Esophagus squamous epithelium (tissue), 5 donors: ENCODE measurements at places on chromosomes 4 and X. TPM values are rescaled to one million over a fixed set of nuclear protein-coding genes. Genes with fewer than 3 reads are reported as not detected.

DNA sequence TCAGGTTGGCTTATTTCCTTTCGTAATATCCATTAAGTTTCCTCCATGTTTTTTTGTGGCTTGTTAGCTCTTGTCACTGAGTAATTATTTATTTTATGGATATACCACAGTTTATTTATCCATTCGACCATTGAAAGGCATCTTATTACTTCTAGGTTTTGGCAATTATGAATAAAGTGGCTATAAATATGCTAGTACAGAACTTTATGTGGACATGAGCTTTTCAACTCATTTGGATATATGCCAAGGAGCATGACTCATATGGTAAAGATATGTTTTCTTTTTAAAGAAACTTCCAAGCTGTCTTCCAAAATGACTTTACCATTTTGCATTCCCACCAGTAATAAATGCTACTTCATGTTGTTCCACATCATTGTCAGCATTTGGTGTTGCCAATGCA is 803.6 kb downstream of the GLUD2 start:
- DNase-seq, result no peak
- no peak overlapping the region for H3K27ac ChIP-seq
- H3K4me3 ChIP-seq, result no peak overlapping the region
- no peaks in the 10 kb centered on the region for H3K27me3 ChIP-seq
- no peaks in the 10 kb centered on the region for H3K4me1 ChIP-seq

GRCh38 chrX:12002876-12003275 is 135.4 kb upstream of the FRMPD4 start:
- no peak overlapping the region for H3K27ac ChIP-seq
- H3K4me1 ChIP-seq, result no peaks in the 10 kb centered on the region
- H3K27me3 ChIP-seq, result no peaks in the 10 kb centered on the region
- H3K36me3 ChIP-seq, result no peaks in the 10 kb centered on the region
- no peak for DNase-seq
- H3K4me3 ChIP-seq, result no peak overlapping the region

DNA sequence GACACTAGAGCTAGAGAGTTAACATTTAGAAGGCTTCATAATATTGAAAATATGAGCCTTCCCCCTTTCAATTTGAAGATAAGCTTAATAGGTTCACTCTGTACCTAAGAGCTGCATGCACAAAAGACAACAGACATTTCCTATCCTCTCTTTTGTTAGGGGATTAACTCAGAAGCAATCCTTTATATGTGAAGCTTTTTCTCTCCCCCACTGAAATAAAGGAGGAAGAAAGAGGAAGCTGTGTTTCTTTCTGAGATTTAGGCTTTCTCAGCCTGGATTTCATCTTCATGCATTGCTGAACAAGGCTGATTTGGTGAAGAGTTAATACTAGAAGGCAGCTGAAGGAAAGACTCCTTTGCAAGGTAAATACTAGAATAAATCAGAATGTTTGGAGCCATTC is 21.0 kb upstream of the CABS1 start:
- H3K4me3 ChIP-seq, result no peak overlapping the region
- H3K36me3 ChIP-seq, result no peaks in the 10 kb centered on the region
- no peaks in the 10 kb centered on the region for H3K4me1 ChIP-seq
- H3K27me3 ChIP-seq, result no peaks in the 10 kb centered on the region

GRCh38 chr4:76518241-76518640 is 83.2 kb downstream of the SHROOM3 start:
- DNase-seq, result no peak
- H3K27me3 ChIP-seq, result no peaks in the 10 kb centered on the region
- no peak overlapping the region for H3K4me3 ChIP-seq
- H3K4me1 ChIP-seq, result no peaks in the 10 kb centered on the region

DNA sequence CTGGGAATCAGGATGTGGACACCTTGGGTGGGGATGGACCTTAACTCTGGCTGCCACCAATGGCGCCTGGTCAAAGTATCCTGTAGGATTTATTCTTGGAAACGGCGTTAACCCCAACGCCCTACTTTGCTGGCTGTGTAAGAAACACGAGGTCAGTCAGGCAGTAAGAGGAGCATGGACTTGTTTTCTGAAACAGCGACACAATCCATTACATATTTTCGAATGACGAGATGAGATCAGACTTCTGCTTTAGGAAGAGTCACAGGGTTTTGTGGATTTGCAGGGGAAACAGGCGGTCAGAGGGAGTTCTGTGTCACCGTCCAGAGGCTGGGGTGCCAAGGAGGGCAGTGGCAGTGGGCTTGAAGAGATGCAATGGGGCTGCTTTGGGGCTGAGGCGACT is 92.2 kb downstream of the TBL1X start:
- no peak overlapping the region for H3K4me3 ChIP-seq
- no peak for DNase-seq
- no peaks in the 10 kb centered on the region for H3K27me3 ChIP-seq
- H3K4me1 ChIP-seq, result no peaks in the 10 kb centered on the region
- H3K27ac ChIP-seq, result no peak overlapping the region

GRCh38 chrX:140799216-140799615 is 89.7 kb downstream of the LINC00632 start:
- no peak overlapping the region for H3K4me3 ChIP-seq
- no peaks in the 10 kb centered on the region for H3K36me3 ChIP-seq
- no peak for DNase-seq
- H3K27me3 ChIP-seq, result no peaks in the 10 kb centered on the region

GRCh38 chrX:109393859-109394258 is 88.0 kb downstream of the GUCY2F start:
- H3K4me1 ChIP-seq, result no peaks in the 10 kb centered on the region
- no peak overlapping the region for H3K4me3 ChIP-seq
- no peaks in the 10 kb centered on the region for H3K36me3 ChIP-seq
- no peak for DNase-seq
- H3K27ac ChIP-seq, result no peak overlapping the region
- H3K27me3 ChIP-seq, result no peaks in the 10 kb centered on the region

DNA sequence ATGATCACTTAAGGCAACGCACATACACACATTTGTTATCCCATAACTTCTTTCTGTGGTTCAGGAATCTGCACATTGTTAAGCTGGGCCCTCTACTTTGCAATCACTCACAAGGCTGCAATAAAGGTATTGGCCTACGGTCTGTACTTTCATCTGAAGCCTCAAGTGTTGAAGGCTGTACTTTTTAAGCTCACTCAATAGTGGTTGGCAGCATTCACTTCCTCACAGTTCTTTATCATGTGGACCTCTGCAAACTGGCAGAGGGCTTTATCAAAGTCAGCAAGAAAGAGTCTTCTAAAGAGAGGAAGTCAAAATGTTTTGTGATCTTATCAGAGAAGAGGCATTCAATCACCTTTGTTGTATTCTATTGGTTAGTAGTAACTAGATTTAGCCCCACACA is 301.4 kb upstream of the EPHA5 start:
- no peak overlapping the region for H3K4me3 ChIP-seq
- no peak overlapping the region for H3K27ac ChIP-seq
- no peak for DNase-seq
- H3K4me1 ChIP-seq, result no peaks in the 10 kb centered on the region
- H3K36me3 ChIP-seq, result no peaks in the 10 kb centered on the region
- no peaks in the 10 kb centered on the region for H3K27me3 ChIP-seq

GRCh38 chrX:130799393-130799792 is 103.6 kb downstream of the ENOX2 start:
- no peak overlapping the region for H3K4me3 ChIP-seq
- H3K27me3 ChIP-seq, result no peaks in the 10 kb centered on the region
- H3K36me3 ChIP-seq, result no peaks in the 10 kb centered on the region
- no peak overlapping the region for H3K27ac ChIP-seq

DNA sequence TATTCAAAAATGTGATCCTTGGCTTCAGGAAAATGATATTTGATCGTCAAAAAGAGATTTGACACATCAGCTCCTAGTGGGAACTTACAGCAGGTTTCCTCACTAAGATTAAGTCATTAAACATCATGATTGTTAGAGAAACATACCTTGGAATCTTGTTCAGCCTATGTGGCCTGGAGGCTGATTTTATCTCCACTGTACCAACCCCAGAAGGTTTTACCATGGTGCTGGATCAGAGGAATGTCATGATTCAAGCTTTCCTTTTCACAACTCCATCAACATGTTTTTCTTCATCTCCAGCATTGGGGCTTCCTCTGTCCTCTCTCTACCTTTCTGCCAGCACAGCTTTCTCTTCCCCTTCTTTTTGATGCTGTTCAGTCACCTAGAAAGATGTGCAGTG is 68.4 kb upstream of the MID1IP1 start:
- no peak overlapping the region for H3K27ac ChIP-seq
- no peaks in the 10 kb centered on the region for H3K36me3 ChIP-seq
- no peaks in the 10 kb centered on the region for H3K4me1 ChIP-seq
- H3K27me3 ChIP-seq, result no peaks in the 10 kb centered on the region
- no peak overlapping the region for H3K4me3 ChIP-seq
- no peak for DNase-seq

- no peaks in the 10 kb centered on the region for H3K27me3 ChIP-seq
- peaks cover 42% of the 10 kb centered on the region for H3K4me1 ChIP-seq
- no peak for DNase-seq
- H3K27ac ChIP-seq, result peak overlapping the region; percentile 58
Measured at GRCh38 chrX:13377550-13377934, 57.7 kb upstream of the ATXN3L start.

- no peaks in the 10 kb centered on the region for H3K4me1 ChIP-seq
- H3K36me3 ChIP-seq, result no peaks in the 10 kb centered on the region
- peak overlapping the region; percentile 75 for H3K27ac ChIP-seq
- no peak for DNase-seq
Measured at GRCh38 chrX:1336948-1337779, 579 bp downstream of the IL3RA start.

GRCh38 chrX:69113723-69114122 is 51.5 kb downstream of the PJA1 start:
- no peaks in the 10 kb centered on the region for H3K4me1 ChIP-seq
- H3K4me3 ChIP-seq, result no peak overlapping the region
- no peaks in the 10 kb centered on the region for H3K27me3 ChIP-seq
- DNase-seq, result no peak
- peak overlapping the region; percentile 21 for H3K27ac ChIP-seq
- no peaks in the 10 kb centered on the region for H3K36me3 ChIP-seq

The ITM2A gene
- 8.5 TPM for total RNA-seq

The MAOB gene
- total RNA-seq, result 3.3 TPM

The TRAM1L1 gene
- total RNA-seq, result 0.75 TPM

The ALG13 gene
- 42.5 TPM for total RNA-seq
